ENCODE measurements at places on chromosomes 13 and 19. TPM values are rescaled to one million over a fixed set of nuclear protein-coding genes. Genes with fewer than 3 reads are reported as not detected.

Gene XPO4
- 14.8 TPM for total RNA-seq

DNA sequence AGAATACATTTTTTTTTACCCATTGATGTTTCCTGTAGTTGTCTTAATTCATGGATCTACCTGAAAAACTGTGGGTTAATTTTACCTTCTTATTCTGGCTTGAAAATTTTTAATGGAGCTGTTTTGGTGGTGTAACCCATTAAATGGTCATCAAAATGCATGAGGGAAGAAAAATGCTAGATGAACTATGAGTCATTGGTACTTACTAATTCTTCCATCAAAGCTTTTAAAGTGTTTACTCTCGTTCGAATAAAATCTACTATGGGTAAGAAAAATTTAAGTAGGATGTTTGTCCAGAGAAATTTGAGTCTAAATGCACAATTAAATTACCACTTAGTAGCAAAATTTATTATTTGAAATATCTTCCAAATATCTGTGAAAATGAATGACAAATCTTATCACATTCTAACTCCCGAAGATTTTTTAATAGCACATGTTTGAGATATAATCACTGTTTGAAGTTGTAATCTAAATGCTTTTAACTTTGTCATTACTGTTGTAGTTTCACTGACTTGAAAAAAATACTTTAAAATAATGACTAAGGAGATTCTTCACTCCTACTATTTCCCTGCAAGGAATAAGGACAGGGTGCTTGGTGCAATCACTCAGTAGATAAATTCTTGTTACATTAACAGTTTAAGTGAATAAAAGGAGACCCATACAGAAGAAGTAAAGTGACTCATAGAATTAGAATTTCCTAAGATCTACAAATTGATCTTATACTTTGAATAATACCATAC is 437.7 kb downstream of the IRS2 start:
- no peak overlapping the region for H3K4me3 ChIP-seq
- H3K27ac ChIP-seq, result no peak overlapping the region
- no peaks in the 10 kb centered on the region for H3K36me3 ChIP-seq
- no peak for DNase-seq
- no peaks in the 10 kb centered on the region for H3K4me1 ChIP-seq

GRCh38 chr13:43360171-43360570 is 336.8 kb downstream of the DNAJC15 start:
- no peaks in the 10 kb centered on the region for H3K36me3 ChIP-seq
- no peak overlapping the region for H3K4me3 ChIP-seq
- H3K4me1 ChIP-seq, result no peaks in the 10 kb centered on the region
- H3K27me3 ChIP-seq, result no peaks in the 10 kb centered on the region
- no peak overlapping the region for H3K27ac ChIP-seq

Gene GADD45B
- total RNA-seq, result 185 TPM

DNA sequence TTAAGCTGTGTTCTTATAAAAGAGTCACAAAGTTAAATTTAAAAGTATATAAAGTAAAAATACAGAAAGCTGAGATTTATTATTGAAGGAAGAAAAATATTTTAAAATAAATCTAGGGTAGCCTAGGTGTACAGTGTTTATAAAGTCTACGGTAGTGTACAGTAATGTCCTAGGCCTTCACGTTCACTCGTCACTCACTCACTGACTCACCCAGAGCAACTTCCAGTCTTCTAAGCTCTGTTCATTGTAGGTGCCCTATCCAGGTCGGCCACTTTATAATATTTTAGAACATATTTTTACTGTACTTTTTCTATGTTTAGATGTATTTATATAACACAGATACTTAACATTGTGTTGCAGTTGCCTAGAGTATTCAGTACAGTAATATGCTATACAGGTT is 47.4 kb downstream of the NDFIP2 start:
- DNase-seq, result no peak
- H3K27ac ChIP-seq, result no peak overlapping the region
- H3K36me3 ChIP-seq, result no peaks in the 10 kb centered on the region
- H3K27me3 ChIP-seq, result no peaks in the 10 kb centered on the region

GRCh38 chr19:1245494-1246264 is 2.7 kb upstream of the MIDN start:
- H3K4me1 ChIP-seq, result no peaks in the 10 kb centered on the region
- no peaks in the 10 kb centered on the region for H3K36me3 ChIP-seq
- H3K27me3 ChIP-seq, result peaks cover 2% of the 10 kb centered on the region
- peak; percentile 85 for DNase-seq
- no peak overlapping the region for H3K27ac ChIP-seq

DNA sequence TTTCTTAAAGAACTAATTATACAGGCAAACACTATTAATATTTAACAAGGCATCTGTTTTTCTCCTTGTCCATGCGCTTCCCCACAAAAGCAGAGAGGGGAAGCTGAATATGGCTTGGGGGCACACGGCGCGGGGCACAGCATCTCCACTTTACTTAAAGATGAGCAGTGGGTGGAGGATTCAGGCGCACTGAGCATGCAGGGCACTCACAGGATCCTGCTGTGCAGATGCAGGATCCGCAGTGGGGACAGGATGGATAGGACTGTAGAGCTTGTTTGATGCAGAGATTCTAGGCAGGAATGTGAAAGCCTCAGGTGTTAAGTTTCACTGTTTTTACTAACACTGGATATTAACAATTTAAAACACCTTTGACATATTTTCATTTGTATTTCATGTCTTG is 43.3 kb downstream of the ATP11A start:
- no peaks in the 10 kb centered on the region for H3K36me3 ChIP-seq
- H3K27me3 ChIP-seq, result no peaks in the 10 kb centered on the region
- no peak overlapping the region for H3K4me3 ChIP-seq
- H3K4me1 ChIP-seq, result no peaks in the 10 kb centered on the region

Gene ZNF253
- total RNA-seq, result 5.4 TPM

Gene CBY2
- total RNA-seq, result not detected

DNA sequence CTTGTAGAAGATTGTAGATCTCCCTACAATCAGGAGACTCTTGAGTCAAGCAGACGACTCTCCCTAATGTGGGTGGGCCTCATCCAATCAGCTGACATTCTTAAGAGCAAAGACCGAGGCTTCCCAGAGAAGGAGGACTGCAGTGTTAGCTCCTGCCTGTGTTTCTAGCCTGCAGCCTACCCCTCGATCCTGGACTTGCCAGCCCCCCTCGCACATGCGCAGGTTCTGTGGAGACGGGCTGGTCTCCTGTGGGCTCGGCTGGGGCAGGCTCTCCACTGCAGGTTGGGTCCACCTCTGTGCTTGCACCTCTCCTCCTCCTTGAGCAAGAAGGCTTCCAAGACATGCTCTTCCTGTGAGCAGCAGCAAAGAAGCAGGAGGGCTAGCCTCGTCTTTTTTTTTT is 185.2 kb upstream of the SOX1 start:
- no peak overlapping the region for H3K27ac ChIP-seq
- DNase-seq, result no peak
- no peaks in the 10 kb centered on the region for H3K36me3 ChIP-seq
- no peaks in the 10 kb centered on the region for H3K27me3 ChIP-seq
- no peak overlapping the region for H3K4me3 ChIP-seq

DNA sequence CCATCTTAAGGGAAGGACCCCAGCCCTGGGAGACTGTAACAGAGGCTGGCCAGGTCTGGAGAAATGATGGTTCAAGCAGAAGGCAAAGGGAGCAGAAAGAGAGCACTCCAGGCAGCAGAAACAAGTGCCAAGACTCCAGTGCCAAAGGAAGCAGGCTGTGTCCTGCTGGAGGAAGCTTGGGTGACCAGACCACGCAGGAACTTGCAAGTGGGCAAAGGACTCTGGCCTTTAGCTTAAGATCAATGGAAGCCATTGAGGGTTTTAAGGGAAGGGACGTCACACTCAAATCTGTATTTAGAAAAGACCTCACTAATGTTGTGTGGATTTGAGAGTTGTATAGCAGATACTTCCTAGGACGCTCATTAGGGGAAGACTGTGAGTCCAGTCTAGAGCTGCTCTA is 95.5 kb downstream of the MIPEP start:
- H3K36me3 ChIP-seq, result no peaks in the 10 kb centered on the region
- no peak overlapping the region for H3K27ac ChIP-seq
- DNase-seq, result no peak
- H3K4me1 ChIP-seq, result no peaks in the 10 kb centered on the region
- no peak overlapping the region for H3K4me3 ChIP-seq

GRCh38 chr13:49246850-49247642 is 679 bp upstream of the CDADC1 start:
- peaks cover 2% of the 10 kb centered on the region for H3K4me1 ChIP-seq
- peak overlapping the region; percentile 48 for H3K4me3 ChIP-seq
- no peaks in the 10 kb centered on the region for H3K36me3 ChIP-seq
- DNase-seq, result no peak

- no peak overlapping the region for H3K4me3 ChIP-seq
- H3K27ac ChIP-seq, result no peak overlapping the region
- H3K4me1 ChIP-seq, result no peaks in the 10 kb centered on the region
- no peaks in the 10 kb centered on the region for H3K36me3 ChIP-seq
These were observed 35.2 kb upstream of the SLC7A10 start for GRCh38 chr19:33260628-33261418.

GRCh38 chr13:38384171-38384570 is 34.5 kb downstream of the UFM1 start:
- no peaks in the 10 kb centered on the region for H3K27me3 ChIP-seq
- no peak for DNase-seq
- no peaks in the 10 kb centered on the region for H3K4me1 ChIP-seq

Gene DKKL1
- total RNA-seq, result 0.69 TPM
